Foreskin keratinocyte (primary cell): ENCODE measurements at places on chromosomes 7 and 10. TPM values are rescaled to one million over a fixed set of nuclear protein-coding genes. Genes with fewer than 3 reads are reported as not detected.

Gene SERPINE1
- total RNA-seq: 265 and 427 TPM in 2 replicates

Gene BAG3
- total RNA-seq: 60.7 and 65.4 TPM in 2 replicates

Gene LIPN
- total RNA-seq: not detected in 2 replicates

Gene DENND2A
- total RNA-seq: 1.1 and 3.0 TPM in 2 replicates

Gene PIP
- total RNA-seq: not detected in 2 replicates
